Activated T-helper 1 cell treated with anti-CD3 and anti-CD28 coated beads, Interleukin-12 subunit alpha, Interleukin-12 subunit beta, Interleukin-2, Interleukin-4 antibody, amounts not matched to agents 30 ng/mL and 10 ng/mL and 1 ng/mL, durations not matched to agents 14 hours and 24 hours and 36 hours (primary cell): ENCODE measurements at places on chromosomes 2 and 18. TPM values are rescaled to one million over a fixed set of nuclear protein-coding genes. Genes with fewer than 3 reads are reported as not detected.

- DNase-seq = no peak
Observed at GRCh38 chr2:42659609-42660008, 91.2 kb downstream of the MTA3 start.

DNA sequence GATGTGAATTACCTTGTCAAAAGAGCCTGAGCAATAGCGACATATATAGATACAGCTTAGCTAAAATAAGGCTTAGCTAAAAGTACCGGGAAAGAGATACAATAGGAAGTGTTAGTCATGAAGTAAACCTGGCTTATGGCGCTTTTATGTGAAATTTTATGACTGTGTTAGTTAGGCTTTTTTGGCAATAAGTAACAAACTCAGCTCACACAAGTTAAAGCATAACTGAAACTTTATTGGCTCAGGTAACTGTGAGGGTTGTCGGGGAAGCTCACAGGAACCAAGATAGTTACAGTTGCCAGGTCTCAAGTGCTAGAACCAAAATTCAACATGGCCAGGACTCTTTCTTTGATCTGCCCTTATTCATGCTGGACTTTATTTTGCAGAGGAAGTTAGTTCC, 925.0 kb upstream of the GYPC start:
- DNase-seq = no peak

- DNase-seq = no peak
Observed at GRCh38 chr2:137952586-137953129, 11.6 kb upstream of the HNMT start.

Gene ALPI
- total RNA-seq = not detected in 2 replicates

DNA sequence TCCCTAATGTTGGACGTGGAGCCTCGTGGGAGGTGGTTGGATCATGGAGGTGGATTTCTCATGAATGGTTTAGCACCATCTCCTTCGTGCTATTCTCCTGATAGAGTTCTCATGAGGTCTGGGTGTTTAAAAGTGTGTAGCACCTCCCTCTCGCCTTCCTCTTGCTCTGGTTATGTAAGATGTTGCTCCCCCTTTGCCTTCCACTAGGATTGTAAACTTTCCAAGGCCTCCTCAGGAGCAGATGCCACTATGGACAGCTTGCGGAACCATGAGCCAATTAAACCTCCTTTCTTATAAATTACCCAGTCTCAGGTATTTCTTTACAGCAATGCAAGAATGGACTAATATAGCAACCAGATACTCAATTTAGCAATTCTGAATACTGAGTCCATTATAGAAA, 82.4 kb upstream of the PELI1 start:
- no peak for DNase-seq

GRCh38 chr18:27803957-27804356, 373.0 kb downstream of the CDH2 start:
- no peak for DNase-seq

DNA sequence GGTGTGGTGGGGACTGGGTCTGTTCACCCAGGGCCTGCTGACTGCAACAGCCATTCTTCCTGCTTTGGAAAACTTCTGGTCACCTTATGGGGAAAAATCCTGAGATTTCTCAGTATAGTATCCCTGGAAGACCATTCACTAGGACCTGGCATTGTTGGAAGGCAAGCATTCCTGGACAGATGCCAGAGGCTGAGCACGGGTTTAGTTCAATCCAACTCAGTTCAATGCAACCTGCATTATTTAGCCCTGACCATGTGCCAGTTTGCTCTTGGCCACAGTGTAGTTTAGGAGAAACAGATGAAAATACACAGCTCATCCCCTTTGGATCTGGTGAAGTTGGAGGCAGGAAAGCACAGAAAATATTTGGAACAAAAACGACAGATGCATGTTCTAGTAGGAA, 95.9 kb downstream of the LPIN1 start:
- DNase-seq = no peak

DNA sequence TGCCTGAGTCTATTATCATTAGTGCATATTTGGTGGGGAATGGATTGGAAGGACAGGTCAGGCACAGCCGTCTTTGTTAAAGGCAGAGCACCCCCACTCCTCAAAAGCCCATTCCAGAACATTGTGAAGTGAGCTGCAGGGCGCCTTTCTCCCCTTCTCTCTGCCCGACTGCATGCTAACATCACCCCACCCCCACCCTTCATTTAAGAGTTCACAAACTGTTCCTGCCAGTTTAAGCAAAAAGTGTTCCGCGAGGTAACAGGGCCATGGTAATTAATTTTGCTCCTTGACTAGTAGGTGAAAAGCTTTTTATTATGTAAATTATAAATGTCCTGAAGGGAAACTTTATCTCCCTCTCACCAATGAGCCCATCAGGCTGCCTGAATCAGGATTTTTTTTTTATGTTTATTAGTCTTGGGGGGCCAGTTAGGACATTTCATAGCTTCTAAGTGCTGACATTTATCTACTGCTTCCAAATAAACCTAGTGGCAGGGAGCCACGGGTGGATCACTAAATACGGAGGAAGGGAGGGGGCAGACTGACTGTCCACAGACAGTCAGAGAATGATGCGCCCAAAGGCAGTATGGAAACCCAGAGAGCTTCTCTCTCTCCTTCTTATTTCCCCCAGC, 99.4 kb downstream of the FTCDNL1 start:
- no peak for DNase-seq

DNA sequence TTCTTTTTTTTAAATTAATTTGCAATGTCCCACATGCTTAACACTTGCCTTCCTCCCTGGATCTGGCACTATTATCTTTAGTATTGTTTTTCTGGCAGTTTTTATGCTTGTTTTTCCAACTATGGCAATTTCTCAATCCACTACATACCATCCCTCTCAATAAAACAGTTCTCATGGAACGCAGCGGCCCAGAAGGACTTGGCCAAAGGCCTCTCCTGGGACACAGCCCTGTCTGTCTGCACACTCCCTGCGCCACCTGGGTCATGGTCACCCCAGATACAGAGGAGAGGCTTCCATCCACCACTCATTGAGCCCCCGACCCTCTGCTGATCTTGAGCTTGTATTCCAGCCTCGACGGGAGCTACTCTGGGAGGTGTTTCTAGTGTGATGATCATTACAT, 91.2 kb downstream of the TWIST2 start:
- DNase-seq = no peak

DNA sequence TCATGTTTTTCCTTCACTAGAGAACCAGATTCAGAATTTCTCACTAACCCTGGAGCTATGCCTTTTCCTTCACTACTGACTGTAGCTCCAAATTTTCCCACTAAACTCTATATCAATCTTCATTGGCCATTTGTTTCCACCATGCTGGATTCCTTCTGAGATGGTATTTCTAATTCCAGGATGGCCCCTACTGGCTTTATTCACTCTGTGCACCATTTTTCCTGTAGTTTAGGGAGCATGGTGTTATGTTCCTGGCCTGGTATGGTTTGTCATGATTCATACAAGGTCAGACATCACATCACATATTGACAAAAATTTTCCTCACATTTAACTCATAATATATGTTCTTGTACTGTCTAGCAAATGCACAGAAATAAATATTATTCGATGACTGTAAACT, 229.2 kb upstream of the TFPI start:
- no peak for DNase-seq

DNA sequence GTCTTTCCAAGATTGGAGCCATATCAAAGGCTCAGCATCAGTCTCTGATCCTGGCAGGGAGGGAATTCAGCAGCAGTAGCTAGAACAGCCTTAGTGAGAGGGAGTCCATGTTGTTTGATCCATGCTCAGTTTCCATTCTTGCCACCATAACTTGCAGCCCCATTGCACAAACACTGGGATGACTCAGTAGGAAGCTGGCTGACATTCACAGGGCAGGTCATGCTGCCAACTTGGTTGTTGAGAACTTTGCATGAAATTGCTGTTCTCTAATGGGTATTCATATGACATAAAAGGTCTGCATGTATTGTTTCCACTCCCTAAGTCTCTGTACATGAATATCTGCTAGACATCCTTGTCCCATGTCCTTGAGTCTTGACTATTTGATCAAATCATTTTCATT, 29.9 kb upstream of the STAT4 start:
- DNase-seq = no peak

GRCh38 chr2:196328088-196328680, 156.8 kb upstream of the STK17B start:
- DNase-seq = no peak

- DNase-seq = no peak
Observed at GRCh38 chr2:161480123-161480522, 64.0 kb downstream of the TBR1 start.

DNA sequence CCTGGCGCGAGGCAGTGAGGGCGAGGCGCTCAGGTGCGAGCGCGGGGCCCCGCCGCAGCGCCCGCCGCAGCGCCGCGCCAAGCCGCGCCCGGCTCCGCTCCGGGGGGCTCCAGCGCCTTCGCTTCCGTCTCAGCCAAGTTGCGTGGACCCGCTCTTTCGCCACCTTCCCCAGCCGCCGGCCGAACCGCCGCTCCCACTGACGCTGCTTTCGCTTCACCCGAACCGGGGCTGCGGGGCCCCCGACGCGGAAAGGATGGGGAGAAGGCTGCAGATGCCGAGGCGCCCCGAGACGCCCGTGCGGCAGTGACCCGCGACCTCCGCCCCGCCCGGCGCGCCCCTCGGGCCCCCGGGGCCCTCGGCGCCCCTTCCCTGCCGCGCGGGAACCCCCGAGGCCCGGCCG, 328 bp upstream of the INHBB start:
- no peak for DNase-seq

GRCh38 chr2:620004-620403, 57.2 kb downstream of the TMEM18 start:
- DNase-seq = no peak

Gene NOSTRIN
- total RNA-seq = not detected in 2 replicates

Gene CRYGC
- total RNA-seq = not detected in 2 replicates

Gene TRABD2A
- 62.1 and 62.2 TPM in 2 replicates for total RNA-seq

GRCh38 chr2:41775366-41776025, 272.3 kb upstream of the PKDCC start:
- no peak for DNase-seq

Gene MAP3K2
- total RNA-seq = 64.1 and 66.1 TPM in 2 replicates

DNA sequence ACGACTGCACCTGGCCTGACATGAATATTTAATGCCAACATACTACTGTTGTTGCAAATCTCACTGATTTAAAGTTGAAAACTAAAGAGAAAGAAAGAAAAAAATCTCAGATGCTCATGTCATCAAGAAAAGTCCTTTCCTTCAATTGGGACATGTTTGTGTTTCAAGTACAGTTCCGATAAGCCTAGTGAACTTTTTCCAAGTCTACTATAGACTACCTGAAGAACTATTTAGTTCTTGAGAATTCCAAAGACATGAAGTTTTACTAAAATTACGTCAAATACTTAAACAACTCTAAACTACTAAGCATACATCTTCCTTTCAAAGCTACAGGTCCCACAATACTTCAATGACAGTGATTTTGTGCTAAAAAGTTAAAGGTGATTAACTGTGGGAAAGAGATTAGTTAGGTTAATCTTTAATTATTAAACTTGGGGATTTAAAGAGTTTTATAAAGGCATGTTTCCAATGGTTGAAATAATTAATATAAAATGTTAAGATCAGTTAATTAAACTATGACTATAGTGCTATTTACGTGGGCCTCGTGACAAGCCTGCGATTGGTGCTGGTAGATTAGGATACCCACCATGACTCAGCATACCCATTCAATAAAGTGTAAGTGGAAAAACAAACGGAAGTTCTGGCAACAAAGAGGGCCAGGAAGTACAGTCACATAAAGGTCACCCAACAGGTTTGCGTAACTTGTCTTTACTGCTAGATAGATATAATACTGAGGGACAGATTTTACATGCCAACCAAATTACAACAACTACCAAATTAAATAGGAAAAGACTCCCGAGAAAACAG, 55.5 kb downstream of the SEPTIN10 start:
- no peak for DNase-seq

- no peak for DNase-seq
Observed at GRCh38 chr2:47222826-47223554, 67.9 kb upstream of the STPG4 start.

DNA sequence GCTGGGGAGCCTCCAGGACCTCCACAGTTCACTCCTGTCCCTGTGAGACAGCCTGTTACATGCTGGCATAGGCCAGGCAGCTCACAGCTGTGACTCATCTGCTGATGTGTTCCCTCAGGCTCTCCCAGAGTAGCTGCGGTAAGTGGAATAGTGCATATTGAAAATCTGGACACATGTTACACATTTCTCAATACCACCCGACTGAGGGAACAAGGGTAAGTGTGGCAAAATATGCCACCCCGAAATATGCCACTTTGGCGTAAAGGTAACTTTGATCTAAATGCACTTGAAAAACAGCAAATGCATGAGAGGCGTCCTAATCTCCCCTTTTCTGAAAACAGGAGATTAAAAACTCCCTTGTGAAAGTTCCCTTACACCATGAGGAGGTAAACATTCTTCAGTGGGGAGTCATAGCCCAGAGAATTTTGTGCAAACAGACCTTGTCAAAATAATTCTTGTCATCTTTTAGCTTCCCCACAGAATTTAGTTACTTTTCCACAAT, 557.9 kb downstream of the CCDC85A start:
- DNase-seq = no peak

Gene CXCR1
- total RNA-seq = not detected in 2 replicates

DNA sequence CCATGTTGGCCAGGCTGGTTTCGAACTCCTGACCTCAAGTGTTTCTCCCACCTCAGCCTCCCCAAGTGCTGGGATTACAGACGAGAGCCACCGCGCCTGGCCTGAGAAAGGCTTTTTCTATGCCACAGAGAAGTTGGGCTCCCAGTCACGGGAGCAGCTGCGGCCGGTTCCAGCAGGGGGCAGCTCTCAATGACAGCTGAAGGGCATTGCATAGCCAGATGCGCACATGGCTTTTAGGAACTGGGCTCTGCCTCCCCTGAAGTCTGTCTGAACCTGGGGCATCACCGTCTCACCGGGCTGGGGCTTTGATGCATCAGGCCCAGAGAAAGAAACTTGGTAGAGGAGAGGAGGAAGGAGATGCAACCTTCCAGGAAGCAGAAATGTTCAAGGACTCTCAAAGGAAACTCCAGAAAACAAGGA, 84.2 kb upstream of the LAPTM4A start:
- peak; percentile 6 for DNase-seq

- no peak for DNase-seq
Observed at GRCh38 chr2:55114597-55114996, 64.3 kb upstream of the RTN4 start.

DNA sequence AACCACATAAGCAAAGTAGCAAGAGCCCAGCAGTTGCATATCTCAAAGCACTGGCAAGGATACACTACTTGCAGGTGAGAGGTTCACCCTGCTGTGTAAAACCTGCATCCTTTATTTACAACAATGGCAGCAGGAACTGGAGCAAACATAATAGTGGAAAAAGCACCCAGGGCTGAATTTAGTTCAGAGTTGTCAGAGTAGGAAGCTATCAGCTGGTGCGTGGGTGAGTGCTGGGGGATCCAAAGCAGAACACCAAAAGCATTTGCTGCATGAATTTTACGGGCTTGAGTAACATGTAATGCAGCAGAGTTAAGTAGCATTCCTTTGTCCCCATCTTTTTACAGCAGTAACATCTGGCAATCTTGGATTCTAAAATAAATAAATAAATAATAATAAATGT, 73.5 kb upstream of the SRD5A2 start:
- DNase-seq = no peak

- no peak for DNase-seq
Observed at GRCh38 chr2:59461127-59461526, 1092.3 kb downstream of the BCL11A start.
